ENCODE measurements at places on chromosomes 2 and 18.

- DNase-seq, result no peak
Measured at GRCh38 chr2:3354986-3355385, 22.6 kb downstream of the EIPR1 start.

DNA sequence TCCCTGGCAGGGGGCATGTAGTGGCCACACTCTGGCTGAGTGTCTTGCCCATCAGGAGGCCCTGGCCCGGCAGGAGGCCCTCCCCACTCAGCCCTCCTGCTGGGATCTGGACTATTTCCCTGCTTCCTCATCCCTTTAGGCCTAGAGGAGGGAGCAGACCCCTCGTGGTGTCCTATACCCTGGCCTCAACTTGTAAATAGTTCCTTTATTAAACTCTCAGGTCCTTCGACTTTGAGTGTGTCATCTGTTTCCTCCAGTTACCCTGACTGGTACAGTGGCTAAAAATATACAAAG is 166.7 kb upstream of the GLI2 start:
- no peak for DNase-seq

- DNase-seq, result no peak
Measured at GRCh38 chr2:60948161-60948560, 66.8 kb downstream of the REL start.

DNA sequence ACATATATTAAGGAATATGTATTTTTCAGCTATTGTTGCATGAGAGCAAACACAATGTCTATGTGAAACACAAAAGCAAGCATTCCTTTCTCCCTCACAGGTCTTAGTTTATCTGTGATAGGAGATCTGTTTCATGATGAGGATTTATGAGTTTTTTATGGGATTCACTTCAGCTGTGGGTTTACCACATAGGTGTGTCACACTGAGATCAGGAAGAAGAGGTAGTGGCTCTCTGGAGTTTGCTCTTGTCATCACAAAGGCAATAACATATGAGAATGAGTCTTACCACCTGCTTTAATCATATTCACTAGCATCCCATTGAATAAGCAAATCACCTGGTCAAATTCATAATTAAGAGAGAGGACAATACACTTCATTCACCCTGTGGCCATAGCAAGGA is 960.3 kb upstream of the SLC39A10 start:
- no peak for DNase-seq

DNA sequence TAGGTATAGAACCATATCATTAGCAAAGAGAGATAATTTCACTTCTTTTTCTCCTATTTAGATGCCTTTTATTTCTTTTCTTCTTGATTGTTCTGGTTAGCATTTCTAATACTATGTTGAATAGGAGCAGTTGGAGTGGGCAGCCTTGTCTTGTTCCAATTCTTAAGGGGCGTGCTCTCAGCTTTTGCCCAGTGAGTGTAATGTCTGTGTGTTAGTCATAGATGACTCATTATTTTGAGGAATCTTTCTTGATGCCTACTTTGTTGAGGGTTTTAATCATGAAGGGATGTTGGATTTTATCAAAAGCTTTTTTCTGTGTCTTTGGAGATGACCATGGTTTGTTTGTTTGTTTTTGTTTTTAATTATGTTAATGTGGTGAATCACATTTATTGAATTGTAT is 1453.1 kb upstream of the SLC39A10 start:
- DNase-seq, result no peak

GRCh38 chr2:58917596-58917995 is 676.5 kb upstream of the FANCL start:
- DNase-seq, result no peak

- no peak for DNase-seq
Measured at GRCh38 chr2:23320058-23320457, 64.9 kb upstream of the KLHL29 start.

Measured in Panc1 (cell line).